ENCODE measurements at places on chromosomes 1 and 21. TPM values are rescaled to one million over a fixed set of nuclear protein-coding genes. Genes with fewer than 3 reads are reported as not detected.
A peak's percentile ranks its signal among the peaks of the same experiment; 100 is the strongest.

DNA sequence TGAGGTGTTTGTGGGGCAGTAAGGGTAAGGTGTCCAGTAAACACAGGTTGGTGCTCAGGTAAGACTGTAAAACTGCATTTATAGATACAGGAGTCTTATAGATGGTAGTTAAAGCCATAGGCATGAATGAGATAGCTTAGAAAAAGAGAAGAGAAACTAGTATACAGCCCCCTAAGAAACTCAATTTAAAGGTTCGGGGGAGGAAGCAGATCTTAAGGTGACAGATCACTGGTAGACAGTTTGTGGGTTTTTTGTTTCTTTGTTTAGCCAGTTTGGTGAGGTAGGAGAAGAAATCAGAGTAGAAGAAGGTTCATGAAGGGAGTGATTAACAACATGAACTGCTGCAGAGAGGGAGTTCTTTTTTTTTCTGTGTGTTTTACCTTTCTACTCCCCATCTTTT lies 6.1 kb upstream of the AGO3 start:
- no peak for DNase-seq

The RNU1-1 gene
- total RNA-seq = 1,382 TPM

The ADAMTSL4 gene
- 35.9 TPM for total RNA-seq

The OR2T2 gene
- total RNA-seq = not detected

DNA sequence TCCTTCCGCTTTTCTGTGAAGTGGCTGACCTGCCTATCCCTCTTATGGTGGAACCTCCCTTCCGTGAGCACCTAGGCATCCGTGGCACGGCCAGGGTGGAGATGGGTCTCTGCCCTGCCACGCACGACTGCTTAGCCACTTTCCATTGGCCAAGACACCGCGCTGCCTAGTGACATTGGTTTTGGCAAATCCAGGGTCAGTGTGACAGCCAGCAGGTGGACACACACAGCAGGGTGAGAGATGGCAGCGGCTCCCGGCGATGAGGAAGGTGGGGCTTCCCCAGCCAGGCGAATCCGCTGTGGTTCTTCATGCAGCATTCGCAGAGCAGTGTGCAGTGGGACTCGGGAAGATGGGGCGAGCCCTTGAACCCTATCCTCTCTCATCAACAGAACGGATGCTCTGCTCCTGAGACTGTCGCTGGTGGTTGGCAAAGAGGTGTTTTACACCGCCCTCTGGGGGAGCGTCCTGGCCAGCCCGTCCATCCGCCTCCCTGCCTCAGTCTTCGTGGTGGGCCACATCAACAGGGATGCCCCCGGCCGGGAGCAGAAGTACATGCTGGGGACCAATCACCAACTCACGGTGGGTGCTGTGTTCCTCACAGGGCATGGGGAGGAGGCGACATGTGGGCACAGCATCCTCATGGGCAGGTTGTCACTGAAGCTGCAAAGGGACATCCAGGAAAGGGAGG lies 51.8 kb downstream of the DOP1B start:
- DNase-seq = no peak

DNA sequence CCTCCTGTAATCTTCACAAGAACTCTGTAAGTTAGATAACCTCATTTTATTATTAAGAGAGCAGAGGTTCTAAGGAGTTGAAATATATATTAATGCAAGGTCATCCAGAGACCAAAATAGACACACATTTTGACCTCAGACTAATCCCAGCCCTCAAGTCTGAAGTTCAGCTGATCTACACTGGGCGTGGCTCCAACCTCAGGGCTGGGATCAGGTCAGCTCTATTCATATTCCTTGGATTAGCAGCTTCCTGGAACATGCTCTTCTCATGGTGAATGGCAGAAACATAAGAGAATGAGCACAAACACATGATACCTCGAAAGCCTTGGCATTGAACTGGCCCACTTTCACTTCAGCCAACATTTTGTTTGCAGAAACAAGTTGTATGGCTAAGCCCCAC lies 200.8 kb upstream of the ST6GALNAC5 start:
- no peak for DNase-seq

- DNase-seq = no peak
These were observed 24.0 kb downstream of the PGLYRP3 start for GRCh38 chr1:153288634-153289275.

DNA sequence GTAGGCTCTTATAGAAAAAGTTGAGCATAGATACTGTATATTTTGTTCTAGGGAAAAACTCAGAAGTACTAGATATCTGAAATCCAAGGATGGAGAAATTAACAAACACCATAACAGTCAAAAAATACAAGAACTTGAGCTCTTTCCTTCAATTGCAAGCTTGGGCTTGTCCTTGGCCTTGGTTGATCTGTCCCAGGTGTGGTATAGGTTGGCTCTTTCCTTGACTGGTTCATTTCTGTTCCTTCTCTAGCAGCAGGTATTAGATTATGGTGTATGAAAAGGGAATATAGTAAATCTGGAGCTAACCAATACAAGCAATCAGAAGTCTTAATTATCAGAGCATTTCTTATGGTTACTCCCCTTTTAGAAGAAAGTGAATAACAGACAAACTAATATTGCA lies 198.6 kb downstream of the GPATCH2 start:
- DNase-seq = no peak

The CLEC20A gene
- not detected for total RNA-seq

GRCh38 chr21:39349211-39350093 lies 564 bp upstream of the HMGN1 start:
- DNase-seq = peak; percentile 77

DNA sequence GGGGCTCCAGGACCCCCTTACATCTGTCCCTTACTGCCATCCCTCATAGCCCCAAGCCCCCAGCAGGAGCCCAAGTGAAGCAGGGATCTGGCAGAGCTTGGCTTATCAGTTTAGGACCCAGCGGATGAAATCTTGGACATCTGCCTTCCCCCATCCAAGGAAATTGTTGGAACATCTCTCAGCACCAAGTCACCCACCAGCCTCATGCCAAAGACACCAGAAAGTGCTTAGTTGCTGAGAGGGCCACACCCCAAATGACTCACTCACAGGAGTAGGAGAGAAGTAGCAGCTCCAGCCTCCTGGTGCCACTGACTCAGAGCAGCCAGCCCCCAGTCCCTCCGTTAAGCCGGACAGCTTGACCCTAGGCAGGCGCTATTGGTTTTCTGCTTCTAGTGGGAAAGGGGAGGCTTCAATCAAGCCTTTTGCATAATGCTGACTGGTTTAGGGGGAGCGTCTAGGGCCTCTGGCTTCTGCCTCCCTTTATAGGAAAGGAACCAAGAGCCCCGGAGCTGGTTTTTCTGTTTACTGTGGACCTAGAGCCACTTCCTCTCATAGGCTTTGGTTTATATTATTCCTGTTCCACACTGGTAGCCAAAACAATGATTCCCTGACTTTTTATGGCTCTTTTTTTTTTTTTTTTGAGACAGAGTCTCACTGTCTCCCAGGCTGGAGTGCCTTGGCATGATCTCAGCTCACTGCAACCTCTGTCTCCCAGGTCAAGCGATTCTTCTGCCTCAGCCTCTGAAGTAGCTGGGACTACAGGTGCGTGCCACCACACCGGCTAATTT lies 114.2 kb upstream of the IPO9 start:
- peak; percentile 100 for DNase-seq

GRCh38 chr1:44594353-44594752 lies 79.9 kb downstream of the TMEM53 start:
- DNase-seq = no peak

The HHAT gene
- total RNA-seq = 3.3 TPM

GRCh38 chr1:202134645-202135172 lies 9.8 kb downstream of the ARL8A start:
- DNase-seq = no peak

The TDRD5 gene
- total RNA-seq = not detected

- DNase-seq = peak; percentile 89
These were observed 96.6 kb downstream of the SEC16B start for GRCh38 chr1:177873238-177873637.

The CCDC17 gene
- 0.46 TPM for total RNA-seq

The GBP6 gene
- total RNA-seq = not detected

DNA sequence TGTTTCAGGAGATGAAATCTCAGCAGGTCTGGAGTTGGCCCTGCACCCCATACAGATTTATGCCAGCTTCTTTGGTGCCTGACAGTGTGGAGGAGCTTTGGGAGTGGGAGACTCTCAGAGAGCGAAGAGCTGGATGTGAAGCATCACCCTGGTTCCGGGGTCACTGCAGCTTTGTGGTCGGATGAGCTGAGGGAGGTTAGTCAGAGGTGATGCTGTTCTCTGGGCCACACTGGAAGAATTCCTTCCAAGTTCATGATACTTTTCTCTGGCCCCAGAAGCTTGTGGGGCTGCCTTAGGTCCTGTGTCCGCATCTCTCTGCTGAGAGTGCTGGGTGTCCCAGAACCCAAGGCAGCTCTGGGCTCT lies 467.8 kb downstream of the CAMTA1 start:
- DNase-seq = peak; percentile 36

- DNase-seq = no peak
These were observed 322.1 kb upstream of the LYPLAL1 start for GRCh38 chr1:218851586-218851985.

DNA sequence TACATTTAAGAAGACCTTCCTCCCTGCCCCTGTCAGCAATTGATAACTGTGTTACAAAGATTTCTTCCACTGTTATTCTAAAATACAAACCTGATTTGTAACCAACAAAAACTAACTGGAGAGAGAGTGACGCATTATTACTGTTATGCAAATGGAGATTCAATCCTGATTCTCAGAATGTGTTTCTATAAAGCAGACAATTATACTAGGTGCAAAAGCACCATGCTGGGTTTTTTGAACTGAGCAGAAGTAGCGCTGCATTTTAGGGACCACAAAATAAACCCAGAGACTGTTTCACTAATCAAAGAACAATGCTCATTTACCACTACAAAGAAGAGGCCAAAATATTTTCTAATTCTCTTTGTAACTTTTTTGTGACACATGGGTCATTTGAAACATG lies 13.6 kb upstream of the GBP6 start:
- no peak for DNase-seq

DNA sequence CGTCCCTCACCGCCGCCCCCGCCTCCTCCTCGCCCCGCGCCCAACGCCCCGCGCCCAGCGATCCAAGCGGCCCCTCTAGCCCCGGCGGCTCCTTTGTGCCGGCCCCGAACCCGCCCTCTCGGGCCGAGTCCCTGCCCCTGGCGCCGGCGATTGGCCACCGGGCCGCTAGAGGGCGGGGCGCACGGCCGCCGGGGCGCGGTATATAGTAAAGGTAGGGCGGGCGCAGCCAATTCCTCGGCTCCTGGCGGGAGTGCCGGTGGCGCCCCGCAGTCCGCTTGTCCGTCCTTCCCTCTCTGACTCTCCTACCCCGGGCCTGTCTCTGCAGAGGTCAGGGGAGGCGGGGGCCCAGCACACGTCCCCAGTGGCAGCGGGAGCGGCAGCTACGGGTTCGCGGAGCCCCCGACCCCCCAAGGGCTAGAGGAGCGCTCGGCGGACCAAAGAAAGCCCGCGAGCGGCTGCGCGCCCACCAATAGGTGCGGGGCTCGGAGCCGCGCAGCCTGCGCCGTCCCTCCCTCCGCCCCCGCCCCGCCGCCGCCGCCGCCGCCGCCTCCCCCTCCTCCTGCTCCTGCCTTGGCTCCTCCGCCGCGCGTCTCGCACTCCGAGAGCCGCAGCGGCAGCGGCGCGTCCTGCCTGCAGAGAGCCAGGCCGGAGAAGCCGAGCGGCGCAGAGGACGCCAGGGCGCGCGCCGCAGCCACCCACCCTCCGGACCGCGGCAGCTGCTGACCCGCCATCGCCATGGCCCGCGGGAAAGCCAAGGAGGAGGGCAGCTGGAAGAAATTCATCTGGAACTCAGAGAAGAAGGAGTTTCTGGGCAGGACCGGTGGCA lies at the start of gene ATP1B1:
TSS of gene ATP1B1 (plus strand) at position 596 of the 826 bp plus-strand sequence. CDS start at position 736, 140 bp downstream.
- peak; percentile 71 for DNase-seq

The CFHR5 gene
- total RNA-seq = not detected

The STX12 gene
- 61.5 TPM for total RNA-seq

DNA sequence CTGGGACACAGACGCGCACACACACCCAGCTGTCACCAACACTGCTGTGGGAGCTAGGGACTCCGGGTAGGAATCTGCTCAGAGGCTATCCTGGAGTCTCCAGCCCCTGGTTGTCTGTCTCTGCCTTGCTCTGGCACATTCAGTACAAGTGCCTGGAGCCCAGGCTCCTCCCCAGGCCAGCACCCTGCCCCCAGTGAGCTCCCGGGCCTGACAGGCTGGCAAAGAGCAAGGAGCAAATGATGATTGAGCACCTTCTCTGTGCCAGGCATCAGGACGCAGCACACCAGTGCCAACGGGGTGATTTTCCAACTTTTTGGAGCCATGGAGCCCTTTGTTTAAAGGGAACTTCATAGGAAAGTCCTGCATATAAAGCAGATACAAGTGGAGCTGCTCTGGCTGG lies 6.5 kb downstream of the CNTN2 start:
- no peak for DNase-seq
